ENCODE measurements at places on chromosomes 4 and X.

GRCh38 chrX:108310506-108310905 lies 127.7 kb downstream of the COL4A6 start:
- DNase-seq: no peak

- no peak for DNase-seq
Measured at GRCh38 chr4:6175426-6175825, 24.9 kb downstream of the JAKMIP1 start.

DNA sequence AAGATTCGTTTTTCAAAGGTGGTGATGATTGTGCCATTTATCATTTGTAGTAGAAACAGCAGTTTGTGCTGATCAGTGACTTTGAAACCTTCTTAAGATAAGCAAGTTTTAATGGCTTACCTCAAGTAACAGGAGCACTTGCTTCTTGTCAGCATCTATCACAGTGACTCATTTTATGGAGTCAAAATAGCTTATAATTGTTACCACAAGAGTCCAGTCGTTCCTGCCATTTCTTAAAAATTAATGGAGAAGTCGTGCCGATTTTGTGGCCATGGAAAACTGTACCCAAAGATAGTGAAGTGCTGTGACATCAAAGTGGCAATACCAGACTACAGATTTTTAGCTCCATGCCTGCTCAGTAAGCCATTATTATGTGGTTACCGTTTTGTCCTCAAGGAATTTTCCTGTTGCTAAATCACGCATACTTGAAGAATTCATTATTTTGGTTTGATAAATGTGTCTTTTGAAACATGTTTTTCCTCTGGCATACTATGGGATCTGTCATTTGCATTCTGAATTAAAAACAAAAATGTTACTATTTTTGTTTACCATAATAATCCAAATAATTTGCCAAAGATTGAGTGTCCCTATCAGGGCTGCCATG lies 129.9 kb downstream of the CBR4 start:
- no peak for DNase-seq

- DNase-seq: no peak
Measured at GRCh38 chrX:110396735-110397134, 38.1 kb downstream of the RTL9 start.

- no peak for DNase-seq
Measured at GRCh38 chrX:18649498-18649951, 22.4 kb downstream of the RS1 start.

GRCh38 chr4:179634862-179635261 lies 2192.6 kb upstream of the AGA start:
- no peak for DNase-seq

DNA sequence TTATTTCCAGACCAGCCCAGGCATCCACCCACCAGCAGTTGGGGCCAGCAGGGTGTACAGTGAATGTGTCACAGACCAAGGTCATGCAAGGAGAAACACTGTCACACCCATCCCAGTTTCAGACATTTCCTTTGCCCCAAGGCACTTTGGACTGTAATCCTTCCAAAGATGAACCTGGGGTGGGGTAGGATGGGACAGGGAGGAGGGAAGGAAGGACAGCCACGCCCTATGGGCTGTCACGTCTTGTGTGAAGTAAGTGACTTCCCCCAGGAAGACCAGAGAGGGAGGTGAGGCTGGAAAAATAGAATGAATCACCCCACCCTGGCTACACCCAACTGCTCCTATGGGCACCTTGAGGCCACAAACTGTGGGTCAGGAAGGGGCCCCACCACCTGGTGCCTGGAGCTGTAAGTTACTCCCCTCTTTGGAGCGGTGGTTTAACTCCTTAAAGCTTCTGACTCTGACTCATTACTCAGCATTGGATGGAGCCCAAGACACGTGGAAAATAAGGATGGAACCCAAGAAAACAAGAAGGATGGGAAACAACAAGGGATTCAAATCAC lies 349.9 kb upstream of the KLF3 start:
- no peak for DNase-seq

DNA sequence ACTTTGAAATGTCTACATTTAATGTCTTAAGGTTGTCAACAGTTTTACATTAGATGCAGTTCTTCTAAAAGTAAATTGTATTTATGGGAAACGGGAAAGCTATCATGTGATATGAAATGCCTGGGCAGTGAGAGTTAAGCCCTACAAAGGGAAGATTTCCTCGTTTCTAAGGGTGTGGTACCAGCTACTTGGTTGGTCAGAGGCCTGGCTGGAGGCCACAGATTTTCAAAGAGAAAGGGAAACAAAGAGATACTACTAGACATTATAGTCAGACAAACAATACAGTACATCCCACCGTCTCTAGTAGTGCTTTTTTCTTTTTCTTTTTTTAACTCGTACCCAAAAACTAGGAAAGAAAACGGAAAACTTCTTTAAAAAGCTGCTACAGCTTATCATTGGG lies 467.8 kb downstream of the PCDH7 start:
- no peak for DNase-seq

- DNase-seq: no peak
Measured at GRCh38 chr4:185903205-185903604, 91.2 kb upstream of the SORBS2 start.

GRCh38 chrX:91389026-91389425 lies 45.6 kb upstream of the PABPC5 start:
- DNase-seq: no peak

- no peak for DNase-seq
Measured at GRCh38 chr4:106522839-106523238, 154.3 kb upstream of the GIMD1 start.

GRCh38 chr4:172843192-172843591 lies 325.4 kb upstream of the GALNT7 start:
- no peak for DNase-seq

DNA sequence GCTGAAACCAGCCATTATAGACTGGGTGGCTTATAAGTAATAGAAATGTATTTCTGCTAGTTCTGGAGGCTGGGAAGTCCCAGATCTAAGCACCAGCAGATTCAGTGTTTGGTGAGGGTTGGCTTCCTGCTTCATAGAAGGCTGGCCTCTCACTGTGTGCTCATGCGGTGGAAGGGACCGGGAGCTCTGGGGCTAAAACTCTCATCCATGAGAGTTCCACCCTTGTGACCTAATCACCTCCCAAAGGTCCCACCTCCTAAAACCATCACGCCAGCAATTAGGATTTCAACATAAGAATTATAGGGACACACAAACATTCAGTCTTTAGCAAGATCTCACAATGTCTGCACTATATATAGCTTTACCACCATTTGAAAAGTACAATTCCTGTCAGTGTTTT lies 215.2 kb downstream of the CBR4 start:
- no peak for DNase-seq

All from smooth muscle cell of the brain vasculature (primary cell).